ENCODE measurements at places on chromosomes 7 and 10.

DNA sequence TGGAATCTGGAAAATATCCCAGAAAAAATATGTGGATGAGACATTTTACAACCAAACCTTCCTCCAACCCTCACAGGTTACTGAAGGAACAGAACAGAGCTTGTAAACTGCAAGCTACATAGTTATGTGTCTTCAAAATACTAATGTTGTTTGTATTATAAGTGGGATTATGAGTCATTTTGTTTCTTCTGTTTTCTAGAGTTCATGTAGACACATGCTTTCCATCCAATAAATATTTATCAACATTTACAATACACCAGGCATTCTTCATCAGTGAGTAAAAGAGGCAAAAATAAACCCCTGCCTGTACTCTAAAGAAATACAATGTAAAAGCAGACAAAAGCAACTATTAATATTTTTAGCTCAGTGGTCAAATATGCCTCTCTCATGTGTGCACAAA is 38.0 kb upstream of the TES start:
- DNase-seq = peak; percentile 16

GRCh38 chr10:84406561-84406960 is 78.2 kb downstream of the CCSER2 start:
- DNase-seq = no peak

- no peak for DNase-seq
Observed at GRCh38 chr10:5365928-5366327, 1.2 kb downstream of the UCN3 start.

GRCh38 chr7:116554911-116555310 is 30.1 kb downstream of the CAV1 start:
- no peak for DNase-seq

- no peak for DNase-seq
Observed at GRCh38 chr10:60809157-60809556, 30.9 kb downstream of the CDK1 start.

GRCh38 chr7:85186083-85186520 is 754 bp downstream of the SEMA3D start:
- peak; percentile 47 for DNase-seq

GRCh38 chr7:133022661-133023060 is 59.2 kb downstream of the CHCHD3 start:
- no peak for DNase-seq

DNA sequence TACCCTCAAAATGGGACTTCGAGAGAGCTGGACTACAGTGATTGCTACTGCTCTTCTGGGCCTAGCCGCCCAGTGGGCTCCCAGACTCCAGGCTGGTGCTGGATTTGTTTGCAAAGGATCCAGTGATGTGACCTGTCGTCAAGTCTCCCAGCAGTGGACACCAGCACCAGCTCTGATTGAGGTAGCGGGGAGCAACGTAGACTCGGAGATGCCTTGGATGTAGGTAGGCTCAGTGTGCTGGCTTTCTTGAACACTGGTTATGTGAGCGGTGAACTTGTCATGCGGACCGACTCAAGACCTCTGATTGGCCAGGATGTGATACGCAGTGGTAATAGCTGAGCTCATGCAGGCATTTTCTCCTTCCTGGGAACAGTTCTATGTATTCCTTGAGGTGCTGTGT is 19.4 kb downstream of the AKR1C2 start:
- no peak for DNase-seq

- DNase-seq = no peak
Observed at GRCh38 chr10:57535306-57535705, 732.4 kb downstream of the IPMK start.

- DNase-seq = no peak
Observed at GRCh38 chr10:91800182-91800581, 2.0 kb downstream of the TNKS2 start.

DNA sequence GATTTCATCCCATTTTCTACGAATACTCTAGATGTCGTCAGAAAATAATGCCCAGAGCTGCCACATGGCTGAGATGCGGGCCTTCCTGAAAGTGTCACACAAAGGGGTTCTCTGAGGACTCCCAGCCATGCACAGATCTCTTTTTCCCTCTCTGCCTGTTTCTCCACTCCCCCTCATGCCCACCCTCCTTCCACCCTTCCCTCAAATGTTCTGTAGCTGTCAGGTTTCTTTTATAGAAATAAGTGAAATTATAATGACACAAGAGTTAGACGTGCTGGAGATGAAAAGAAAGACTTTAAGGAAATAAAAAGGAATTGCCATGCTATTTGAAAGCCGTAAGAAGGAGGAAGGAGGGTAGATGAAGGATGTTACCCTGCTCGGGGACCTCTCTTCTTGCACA is 819.3 kb upstream of the CELF2 start:
- no peak for DNase-seq

DNA sequence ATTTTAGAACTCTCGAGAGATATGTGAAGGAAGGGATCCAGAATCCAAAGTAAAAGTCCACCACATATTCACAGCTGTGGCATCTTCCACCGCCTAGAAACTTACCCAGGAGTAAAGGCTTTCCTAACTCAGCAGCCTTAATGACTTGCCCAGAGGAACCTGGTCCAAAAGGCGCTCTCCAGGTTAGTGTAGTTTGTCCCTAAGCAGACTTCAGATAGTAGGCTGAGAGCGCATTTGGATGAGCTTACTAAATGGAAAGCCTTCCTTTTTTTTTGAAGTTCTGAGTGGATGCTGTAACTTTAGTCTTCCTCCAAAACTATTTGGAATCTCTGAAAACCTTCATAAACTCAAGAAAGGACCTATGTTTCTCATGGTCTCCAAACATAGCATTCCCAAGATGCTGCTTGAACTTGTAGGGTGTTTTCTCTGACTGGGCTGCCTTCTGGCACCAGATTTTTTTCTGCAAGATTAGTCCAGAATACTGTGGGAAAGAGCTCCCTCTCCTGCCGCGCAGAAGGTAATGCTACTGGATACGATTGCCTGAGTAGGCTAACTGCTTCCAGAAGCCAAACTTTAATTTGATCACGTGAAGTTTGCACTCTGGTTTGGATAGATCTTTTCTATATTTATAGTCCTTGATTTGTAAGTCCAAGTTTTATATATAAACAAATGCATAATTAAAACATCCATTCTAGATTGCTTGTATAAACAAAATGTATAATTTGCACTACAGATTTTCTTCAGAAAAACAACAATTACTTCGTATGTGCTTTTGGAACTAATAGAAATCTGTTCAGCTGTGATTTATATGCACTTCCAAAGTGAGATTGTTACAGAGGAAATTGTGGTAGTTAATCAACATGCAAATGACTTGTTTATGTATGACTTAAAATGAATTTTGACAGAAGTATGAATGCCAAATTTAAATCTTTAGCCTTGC is 19.6 kb upstream of the GPR37 start:
- peak; percentile 41 for DNase-seq

GRCh38 chr7:13846386-13846785 is 143.1 kb downstream of the ETV1 start:
- peak; percentile 35 for DNase-seq

DNA sequence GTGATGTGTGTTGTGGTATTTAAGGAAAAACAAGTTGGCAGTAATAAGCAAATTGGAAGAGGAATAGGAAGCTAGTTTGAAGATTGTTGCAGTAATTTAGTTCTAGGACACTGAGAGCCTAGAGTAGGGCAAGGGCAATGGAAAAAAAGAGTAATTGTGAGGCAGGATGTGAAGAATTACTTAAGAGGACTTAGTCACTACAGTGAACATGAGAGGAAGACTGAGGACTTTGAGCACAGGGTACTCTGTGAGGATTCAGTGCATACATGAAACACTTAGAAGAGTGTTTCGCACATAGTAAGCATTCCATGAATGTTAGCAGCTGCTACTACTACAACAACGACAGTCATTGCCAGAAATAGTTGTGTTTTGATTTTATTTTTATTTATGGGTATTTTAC is 30.9 kb upstream of the DKK1 start:
- peak; percentile 44 for DNase-seq

DNA sequence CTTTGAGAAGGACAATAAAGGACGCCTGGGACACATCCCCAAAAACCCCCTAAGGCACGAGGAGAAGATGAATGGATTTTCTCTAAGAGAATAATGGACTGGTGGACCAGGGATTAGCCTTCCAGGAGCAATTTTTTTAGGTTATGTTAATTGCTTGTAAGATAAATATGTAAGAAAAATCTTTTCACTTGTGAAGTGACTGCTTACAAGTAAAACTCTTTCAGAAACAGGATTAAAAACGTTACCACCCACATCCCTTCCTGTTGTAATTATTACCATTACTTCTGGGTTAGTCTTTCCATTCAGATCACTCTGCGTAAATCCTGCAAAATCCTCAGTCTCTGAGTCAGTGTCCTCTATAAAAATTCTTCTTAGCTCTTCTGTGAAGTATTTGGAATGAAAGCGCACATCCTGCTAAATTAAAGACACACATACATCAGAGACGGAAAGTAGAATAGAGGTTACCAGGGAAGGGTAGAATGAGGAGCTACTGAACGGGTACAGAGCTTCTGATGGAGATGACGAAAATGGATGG is 34.3 kb downstream of the CDCA7L start:
- peak; percentile 80 for DNase-seq

DNA sequence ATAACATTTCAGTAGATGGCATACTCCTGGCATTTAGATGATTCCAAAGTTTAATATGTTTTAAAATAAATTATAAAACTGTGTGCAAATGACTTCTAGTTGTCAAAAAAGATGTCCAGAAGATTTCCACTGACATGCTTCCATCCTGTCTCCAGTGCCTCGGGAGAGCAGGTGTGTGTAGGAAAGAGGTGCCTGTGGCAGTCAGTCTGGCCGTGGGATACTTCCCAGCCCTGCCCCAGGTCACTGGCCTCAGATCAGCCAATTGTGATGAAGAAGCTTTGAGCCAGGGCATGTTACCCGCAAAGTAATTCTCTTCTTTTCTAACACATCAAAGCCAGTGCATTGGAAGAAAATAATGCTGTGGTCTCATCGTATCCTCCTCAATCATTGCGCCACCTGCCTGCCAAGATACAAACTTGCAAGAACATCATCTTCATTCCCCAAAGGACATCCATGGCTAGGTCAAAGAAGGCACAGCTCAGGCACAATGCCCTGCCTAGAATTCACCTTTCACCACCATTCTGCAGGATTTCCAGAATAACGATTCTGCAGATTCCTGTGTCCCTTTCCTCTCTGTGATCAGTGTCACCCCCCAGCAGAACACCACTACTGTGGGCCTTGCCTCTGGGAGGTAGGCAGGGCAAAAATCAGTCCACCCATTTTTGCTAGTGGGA is 6.3 kb upstream of the KCNMA1 start:
- DNase-seq = peak; percentile 71

GRCh38 chr7:44183386-44183785 is 5.9 kb downstream of the GCK start:
- no peak for DNase-seq

DNA sequence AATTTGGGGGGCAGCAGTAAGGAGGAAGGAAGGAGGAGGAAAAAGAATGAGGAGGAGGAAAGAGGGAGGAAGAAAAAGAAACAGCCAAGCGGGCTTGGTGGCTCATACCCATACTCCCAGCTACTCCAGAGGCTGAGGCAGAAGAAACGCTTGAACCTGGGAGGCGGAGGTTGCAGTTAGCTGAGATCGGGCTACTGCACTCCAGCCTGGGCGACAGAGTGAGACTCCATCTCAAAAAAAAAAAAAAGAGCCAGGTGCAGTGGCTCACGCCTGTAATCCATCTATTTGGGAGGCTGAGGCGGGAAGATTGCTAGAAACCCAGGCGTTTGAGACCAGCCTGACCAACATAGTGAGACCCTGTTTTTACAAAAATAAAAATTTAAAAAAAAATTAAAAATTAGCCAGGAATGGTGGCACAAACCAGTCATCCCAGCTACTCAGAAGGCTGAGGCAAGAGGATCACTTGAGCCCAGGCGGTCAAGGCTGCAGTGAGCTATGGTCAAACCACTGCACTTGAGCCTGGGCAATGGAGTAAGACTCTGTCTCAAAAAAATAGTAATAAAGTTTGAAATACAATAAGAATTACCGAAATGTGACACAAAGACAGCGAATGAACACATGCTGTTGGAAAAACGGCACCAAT is 14.1 kb upstream of the CRCP start:
- DNase-seq = no peak

DNA sequence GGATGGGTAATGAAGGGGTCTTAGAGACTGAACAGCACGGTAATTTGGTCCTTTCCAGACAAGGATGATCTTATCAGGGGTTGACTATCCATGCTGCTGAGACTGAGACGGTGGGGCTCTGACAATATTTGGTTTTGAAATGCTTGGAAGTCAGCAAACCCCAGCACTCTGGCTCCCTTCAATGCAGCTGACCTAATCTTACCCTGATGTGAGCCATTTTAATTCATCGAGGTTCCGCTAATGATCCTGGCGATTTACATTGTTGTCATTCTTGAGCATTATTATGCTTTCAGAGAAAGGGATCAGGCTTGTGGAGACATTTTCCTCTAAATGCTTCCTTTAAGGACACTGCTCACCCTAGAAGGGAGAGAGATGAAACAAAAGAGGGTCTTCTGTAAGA is 114.6 kb upstream of the BMPER start:
- DNase-seq = no peak

DNA sequence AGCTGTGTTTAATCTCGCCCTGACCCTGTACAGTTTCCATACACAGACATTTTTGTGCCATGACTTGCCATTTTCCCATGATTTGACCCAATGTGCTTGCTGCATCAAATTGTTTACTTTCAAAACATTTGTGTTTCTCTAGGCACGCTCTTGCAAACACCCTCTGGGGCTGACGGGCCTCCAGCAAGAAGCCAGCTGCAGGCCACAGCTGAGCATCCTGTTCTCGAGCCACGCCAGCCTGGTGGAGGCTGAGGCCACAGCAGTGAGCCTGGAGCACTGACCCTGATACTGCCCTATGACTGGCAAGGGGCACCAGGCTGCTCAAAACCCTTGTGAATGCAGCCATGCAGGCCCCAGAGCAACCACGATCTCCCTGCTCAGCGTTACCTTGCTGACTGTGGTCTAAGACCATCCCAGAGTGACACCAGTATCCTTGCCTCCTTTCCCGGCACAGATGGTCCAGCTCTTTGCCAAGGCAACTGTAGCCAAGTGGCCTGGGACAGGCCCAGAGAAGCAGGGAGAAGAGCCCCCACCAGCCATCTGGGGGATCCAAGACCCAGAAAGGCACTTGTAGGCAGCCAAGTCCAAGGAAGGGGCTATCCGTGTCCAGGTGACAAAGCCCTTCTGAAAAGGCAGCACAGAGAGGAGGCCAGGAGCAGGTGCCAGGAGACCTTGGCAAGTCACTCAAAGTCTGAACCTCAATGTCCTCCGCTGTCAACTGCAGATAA is 78.5 kb downstream of the OAT start:
- peak; percentile 99 for DNase-seq

GRCh38 chr7:27316311-27316710 is 73.7 kb downstream of the EVX1 start:
- no peak for DNase-seq

DNA sequence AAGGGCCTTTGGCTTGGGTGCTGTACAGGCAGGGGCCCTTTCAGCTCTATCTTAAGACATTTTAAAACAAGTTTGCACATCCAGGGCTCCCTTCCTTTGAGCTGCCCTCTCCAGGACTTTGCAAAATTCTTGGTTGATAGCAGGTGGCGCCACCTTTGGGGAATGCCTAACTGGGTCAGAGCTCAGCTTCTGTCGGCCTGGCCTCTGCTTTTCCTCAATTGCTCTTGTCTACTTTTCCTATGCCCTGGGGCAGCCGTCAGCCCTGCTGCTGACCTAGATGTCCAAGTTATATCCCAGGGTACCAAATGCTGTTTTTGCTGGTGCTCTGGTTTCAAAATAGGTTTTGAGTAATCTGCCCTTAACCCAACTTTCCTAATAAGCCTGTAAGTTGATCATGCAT is 65.8 kb downstream of the APBB1IP start:
- no peak for DNase-seq

- DNase-seq = no peak
Observed at GRCh38 chr7:99292127-99292526, 19.5 kb downstream of the MYH16 start.

- no peak for DNase-seq
Observed at GRCh38 chr7:101104193-101104713, 19.0 kb downstream of the TRIM56 start.
